NCI-H510A (cell line): ENCODE measurements at places on chromosomes 13 and 19.

GRCh38 chr13:99435116-99435515 lies 66.2 kb upstream of the TM9SF2 start:
- no peak for DNase-seq

DNA sequence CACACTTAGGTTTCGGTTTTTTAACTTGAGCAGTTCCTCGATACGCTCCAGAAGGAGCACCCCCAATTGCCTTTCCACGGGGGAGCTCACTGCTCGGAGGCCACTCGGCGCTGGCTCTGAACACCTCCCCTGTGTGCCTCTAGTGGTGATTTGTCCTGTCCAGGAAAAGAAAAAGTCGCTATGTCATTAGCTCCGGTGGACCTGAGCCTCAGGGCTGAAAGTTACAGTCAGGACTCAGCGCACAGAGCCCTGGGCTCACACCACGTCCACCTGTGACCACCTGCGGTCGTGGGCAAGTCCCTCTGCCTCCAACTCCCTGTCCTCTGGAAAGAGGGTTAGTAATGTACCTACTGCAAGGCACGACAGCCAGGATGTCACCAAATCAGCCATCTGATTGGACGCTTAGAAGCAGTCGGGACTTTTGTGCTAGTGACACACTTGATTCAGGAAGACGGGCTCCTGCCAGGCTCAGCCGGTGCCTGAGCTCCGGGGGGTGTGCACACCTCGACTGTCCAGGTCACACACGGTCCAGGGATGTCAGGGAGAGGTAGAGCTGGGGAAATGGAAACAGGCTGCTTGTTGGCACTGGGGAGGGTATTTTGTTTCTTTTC lies 3.9 kb upstream of the TMPRSS9 start:
- DNase-seq = no peak

DNA sequence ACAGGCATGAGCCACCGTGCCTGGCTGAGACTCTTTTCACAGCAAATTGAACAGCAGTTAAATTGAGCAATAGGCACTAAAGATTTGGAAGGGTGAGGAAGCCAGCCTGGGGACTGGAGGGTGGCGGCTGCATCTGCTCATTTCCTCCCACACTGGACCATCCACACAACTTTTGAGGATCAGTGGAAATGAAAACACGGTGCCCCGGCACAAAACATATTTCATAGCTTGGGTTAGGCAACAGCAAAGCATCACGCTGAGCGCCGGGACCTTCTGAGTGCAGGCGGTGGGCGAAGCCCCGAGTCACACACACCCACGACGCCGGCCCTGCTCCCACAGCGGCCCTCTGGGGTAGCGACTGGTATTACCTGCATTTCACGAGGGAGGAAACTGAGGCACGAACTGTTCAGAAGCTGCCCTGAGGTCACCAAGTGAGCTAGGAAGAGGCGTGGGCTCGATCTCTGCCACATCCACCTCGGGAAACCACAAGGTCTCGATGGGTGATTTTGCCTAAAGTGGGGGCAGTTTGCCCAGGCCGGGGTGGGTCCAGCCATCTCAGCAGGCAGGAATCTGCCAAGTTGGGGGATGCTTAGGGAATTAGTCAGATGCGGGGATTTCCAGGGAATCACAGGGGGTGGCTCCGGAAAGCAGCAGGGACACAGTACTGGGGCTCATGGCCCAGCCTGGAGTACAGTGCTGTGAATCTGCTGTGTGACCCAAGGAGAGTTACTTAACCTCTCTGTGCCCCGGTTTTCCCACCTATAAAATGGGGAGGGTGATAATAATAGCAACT lies 3.5 kb upstream of the SBNO2 start:
- DNase-seq = no peak

GRCh38 chr13:110047496-110047895 lies 259.5 kb downstream of the COL4A1 start:
- DNase-seq = peak; percentile 87

GRCh38 chr19:3431760-3432397 lies 48.4 kb downstream of the SMIM24 start:
- DNase-seq = no peak

DNA sequence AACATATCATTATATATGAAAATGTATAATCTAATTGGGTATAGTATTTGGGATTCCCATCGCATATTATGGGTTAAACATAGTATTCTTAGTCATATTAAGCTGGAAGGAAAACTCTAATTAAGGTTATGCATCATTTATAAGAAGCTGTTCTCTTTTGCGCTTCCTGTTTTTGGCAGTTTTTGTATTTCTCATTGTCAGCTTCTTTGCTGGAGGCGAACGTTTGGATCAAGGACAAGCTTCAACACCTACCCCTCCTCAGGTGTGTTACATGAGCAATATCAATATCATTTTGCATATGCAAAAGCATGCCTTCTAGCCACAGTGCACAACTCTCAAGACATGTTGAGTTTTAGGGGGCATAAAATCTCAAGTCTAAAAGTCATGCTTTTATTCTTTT lies 439.8 kb downstream of the TDRD3 start:
- DNase-seq = no peak

DNA sequence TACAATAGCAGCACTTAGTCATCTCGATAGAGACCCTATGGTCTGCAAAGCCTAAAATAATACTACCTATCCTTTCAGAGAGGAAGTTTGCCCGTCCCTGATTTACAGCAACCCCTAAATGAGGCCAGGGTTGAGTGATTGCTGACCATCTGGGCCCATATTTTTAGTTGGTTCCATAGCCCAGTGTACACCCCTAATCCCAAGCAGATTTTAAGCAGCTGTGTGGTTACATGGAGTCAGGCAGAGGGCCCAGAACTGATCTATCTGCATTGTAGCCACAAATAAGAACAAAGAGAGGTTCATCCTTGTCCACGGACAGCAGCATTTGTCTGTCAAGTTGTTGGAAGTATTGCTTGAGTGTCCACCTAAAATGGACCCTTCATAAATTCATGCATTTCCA lies 148.2 kb downstream of the DCT start:
- no peak for DNase-seq

- no peak for DNase-seq
These were observed 17.3 kb upstream of the OXGR1 start for GRCh38 chr13:97011446-97012131.

- DNase-seq = no peak
These were observed 205.1 kb downstream of the LHFPL6 start for GRCh38 chr13:39397896-39398265.

DNA sequence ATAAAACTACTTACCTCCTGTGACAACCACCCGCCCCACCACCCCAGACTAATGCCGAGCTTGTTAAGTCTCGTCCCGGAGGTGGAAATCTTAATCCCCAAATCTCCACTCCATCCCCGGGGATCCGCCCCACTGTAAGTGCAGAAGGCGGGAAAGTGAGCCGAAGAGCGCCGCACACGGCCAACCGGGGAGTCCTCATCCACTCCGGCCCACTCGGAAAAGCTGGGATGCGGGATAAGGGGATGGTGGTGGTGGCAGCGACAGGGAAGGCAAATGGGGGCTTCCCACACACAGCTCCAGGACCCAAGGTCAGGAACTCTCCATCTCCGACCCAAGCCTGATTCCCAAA lies 621 bp downstream of the FBL start:
- DNase-seq = no peak

DNA sequence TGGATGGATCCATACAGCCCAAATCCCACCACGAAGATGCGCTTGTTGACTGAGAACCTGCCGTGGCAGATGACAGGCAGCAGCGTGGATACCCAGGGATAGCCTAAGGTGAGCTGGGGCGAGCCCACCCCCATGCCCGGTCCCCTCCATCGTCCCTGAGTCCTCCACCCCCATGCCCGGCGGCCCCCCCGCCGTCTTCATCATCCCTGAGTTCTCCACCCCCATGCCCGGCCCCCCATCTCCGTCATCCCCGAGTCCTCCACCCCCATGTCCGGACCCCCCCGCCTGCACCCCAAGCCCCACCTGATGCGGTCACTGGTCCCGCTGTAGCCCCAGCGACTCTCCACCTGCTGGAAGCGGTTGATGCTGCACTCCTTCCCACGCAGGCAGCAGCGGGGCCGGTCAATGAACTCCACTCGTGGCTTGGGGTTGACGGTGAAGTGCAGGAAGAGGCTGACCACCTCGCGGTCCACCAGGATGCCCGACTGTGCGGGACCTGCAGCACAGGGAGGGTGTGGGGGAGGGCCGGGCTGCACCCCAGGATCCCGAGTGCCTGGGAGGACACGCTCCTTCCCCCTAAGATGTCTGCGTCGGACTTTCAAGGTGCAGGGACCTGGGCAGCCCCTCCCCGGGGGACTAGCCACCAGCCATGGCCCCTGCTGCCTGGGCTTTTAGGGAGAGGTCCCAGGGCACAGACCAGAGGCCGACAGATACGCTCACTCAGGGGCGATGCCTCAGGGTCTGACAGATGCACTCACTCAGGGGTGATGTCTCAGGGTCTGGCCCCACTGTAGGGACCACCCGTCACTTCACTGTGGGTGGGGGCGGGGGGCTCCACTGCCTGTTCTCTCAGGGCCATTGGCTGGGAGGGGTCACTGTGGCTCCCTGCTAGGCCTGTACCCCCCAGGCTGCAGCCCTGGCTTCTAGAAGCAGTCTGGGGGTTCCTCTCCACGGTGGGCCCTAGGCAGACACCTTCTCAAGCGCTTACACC lies 28.0 kb downstream of the BTBD2 start:
- no peak for DNase-seq

GRCh38 chr13:110874508-110874960 lies 40.3 kb downstream of the ANKRD10 start:
- DNase-seq = peak; percentile 41

GRCh38 chr19:53977429-53977990 lies 13.9 kb upstream of the CACNG6 start:
- DNase-seq = no peak

DNA sequence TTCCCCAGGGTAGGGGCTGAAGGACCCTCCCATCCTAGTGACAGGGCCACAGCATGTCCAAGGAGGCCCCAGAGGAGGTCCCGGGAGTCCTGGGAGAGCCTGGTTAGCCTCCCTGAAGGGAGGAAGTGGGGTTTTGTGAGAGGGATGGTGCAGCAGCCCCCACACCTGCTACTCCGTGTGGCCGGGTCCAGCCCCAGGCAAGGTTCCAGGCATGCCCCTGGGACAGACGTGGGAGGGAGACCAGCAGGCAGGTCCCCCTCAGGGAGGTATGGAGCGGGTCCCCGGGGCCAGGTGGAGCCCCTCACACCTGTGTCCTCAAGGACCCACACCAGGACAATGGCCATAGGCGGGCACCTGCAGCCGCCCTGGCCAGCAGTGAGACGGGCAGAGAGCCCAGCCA lies 1.9 kb upstream of the F7 start:
- DNase-seq = no peak

DNA sequence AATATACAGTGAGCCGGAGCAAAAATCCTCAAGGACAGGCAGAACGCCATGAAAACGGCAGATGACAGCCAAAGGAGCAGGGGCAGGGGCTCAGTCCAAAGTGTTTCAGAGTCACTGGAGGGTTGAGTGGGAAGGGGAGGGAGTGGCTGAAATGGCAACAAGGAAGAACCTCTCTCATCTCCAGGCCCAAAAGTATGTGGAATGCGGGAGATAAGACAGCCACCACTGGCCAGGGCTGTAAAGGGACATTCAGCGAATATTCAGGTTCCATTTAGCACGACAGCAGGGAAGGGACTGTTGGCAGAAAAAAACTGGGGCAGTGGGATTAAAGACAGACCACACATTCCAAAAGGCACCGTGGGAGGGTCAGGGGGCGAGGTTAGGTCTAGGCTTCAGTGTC lies 48.4 kb downstream of the USPL1 start:
- no peak for DNase-seq

DNA sequence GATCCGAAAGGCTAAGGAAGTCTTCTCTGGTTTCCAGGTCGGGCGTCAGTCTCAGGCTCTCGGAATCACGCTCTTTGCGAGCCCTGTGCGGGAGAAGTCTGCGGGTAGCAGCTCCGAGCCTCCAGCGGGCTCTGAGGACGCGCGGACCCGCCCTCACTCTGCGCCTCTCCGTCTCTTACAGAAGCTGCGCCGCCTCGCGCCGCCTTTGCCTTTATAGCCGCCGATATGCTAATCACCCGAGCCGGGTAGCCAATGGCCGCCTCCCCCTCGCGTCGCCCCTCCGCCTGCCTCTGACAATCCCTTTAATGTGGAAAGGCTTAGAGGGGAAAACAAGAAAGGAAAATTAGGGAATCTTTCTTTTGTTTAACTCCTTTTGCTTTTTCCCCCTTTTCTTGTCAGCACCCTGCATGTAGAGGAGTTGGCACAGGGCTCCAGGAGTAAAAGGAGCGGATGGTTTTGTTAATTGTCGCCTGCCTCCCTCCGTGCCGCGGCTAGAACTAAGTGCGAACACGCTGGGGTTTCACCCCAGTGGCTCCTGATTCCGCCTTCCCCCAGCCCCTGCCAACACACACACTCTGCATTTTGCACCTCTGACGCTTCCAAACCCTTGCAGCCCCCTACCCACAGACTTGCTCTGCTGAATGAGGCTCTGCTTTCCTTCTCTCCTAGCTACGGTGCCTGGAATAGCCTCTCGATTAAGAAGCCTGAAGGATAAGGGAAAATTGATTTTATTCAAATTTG lies at the start of gene PCDH8:
Gene PCDH8 (minus strand): TSS at position 186 of the 741 bp plus-strand sequence. CDS start 204 bp downstream, outside the sequence.
- peak; percentile 71 for DNase-seq

DNA sequence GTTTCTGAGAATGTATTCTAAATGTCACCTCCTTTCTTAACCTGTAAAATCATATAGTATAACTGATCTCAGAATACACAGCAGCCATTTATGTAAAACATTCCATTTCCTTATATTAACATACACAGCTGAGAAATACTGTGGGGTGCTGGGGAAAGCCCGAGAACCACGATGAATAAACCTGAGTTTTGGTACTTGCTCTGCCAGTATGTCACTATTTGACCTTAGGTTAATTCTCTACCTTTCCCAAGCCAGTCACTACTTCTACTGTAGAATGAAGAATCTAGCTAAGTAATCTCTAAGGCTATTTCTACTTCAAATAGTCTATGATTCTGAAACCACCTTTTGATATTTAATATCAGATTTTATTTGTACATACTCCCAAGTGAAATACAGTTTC lies 173.7 kb downstream of the TBC1D4 start:
- no peak for DNase-seq

DNA sequence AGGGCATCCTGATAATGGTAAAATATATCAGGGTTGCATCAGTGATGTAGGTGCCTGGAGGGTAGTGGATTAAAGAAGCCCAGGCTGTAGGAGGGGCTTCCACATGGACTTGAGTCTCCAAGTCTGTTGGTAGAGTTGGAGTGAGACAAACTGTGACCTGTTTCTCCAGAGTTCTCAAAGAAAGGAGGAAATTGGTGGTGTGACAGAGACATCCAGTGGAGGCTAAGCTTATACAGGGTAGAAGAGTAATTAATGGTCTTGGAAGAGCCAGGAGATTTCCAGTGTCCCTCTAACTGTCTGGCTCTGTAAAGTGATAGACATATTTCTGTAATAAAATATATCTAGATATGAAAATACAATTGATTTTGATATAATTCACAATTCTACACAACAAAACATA lies 61.1 kb downstream of the GPC5 start:
- DNase-seq = no peak

GRCh38 chr13:50940509-50940908 lies 30.9 kb downstream of the RNASEH2B start:
- DNase-seq = no peak
